ENCODE measurements at places on chromosomes 6 and 20.

DNA sequence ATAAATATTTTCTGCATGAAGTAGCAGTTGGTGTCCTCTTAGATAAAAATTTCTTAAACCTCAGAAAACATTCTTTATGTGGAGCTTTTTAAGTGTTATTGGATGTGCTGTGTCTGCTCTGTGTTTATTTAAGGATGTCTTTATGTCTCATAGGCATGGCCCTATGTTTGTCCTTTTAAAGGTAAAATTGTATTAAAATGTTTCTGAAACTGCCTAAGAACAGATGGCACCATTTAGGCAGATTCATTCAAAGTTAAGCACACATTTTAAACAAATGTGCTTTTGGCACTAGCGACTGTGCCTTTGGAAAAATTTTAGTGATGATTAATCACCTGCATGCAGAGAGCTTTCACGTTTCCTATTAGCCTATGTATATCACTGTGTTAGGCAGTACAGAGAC, 125.2 kb downstream of the KIF6 start:
- no peaks in the 10 kb centered on the region for H3K4me1 ChIP-seq
- no peak overlapping the region for H3K27ac ChIP-seq
- DNase-seq: no peak
- no peaks in the 10 kb centered on the region for H3K27me3 ChIP-seq
- no peaks in the 10 kb centered on the region for H3K36me3 ChIP-seq

DNA sequence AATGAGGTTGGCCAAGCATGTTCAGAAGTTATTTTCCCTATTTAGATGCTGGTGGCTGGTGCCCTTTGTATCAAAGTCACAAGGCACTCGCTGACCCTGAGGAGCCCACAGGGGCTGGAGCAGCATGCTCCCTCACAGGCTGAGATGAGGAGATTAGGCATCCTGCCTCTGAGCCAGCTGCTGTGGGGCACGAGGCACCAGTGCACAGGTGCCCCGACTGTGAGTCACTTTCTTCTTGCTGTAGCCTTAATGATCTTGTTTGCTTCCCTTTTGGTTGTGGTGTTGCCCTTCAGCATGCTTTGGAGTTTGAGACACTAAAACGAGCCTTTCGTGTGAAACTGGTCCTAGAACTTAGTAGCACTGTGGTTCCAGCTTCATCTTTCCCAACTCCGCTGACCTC, 4.3 kb downstream of the PSMG4 start:
- H3K27ac ChIP-seq: no peak overlapping the region
- H3K4me1 ChIP-seq: peaks cover 18% of the 10 kb centered on the region
- no peak for DNase-seq

DNA sequence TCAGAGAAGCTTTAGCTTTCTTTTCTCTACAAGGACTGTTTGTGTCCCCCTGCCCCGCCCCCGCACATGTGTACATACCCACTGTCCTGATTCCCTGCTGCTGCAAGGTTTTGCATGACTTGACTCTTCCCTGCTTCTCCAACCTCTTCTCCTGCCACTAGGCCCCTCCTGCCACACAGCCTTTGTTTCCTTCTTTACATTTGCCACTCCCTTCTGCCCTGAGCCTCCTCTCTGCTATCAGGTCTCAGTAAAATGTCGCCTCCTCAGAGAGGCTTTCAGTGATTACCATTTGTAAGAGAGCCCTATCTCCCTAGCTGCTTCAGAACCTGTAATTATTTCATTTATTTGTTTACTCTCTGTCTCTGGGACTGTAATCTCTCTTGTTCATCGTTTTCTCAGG, 56.4 kb upstream of the VSTM2L start:
- no peaks in the 10 kb centered on the region for H3K4me1 ChIP-seq
- peaks cover 26% of the 10 kb centered on the region for H3K36me3 ChIP-seq
- H3K4me3 ChIP-seq: no peak overlapping the region
- no peak for DNase-seq
- H3K27ac ChIP-seq: no peak overlapping the region

- no peaks in the 10 kb centered on the region for H3K4me1 ChIP-seq
- DNase-seq: no peak
- no peaks in the 10 kb centered on the region for H3K27me3 ChIP-seq
- H3K36me3 ChIP-seq: no peaks in the 10 kb centered on the region
- no peak overlapping the region for H3K4me3 ChIP-seq
These were observed 144.6 kb downstream of the ARHGAP18 start for GRCh38 chr6:129565366-129565765.

DNA sequence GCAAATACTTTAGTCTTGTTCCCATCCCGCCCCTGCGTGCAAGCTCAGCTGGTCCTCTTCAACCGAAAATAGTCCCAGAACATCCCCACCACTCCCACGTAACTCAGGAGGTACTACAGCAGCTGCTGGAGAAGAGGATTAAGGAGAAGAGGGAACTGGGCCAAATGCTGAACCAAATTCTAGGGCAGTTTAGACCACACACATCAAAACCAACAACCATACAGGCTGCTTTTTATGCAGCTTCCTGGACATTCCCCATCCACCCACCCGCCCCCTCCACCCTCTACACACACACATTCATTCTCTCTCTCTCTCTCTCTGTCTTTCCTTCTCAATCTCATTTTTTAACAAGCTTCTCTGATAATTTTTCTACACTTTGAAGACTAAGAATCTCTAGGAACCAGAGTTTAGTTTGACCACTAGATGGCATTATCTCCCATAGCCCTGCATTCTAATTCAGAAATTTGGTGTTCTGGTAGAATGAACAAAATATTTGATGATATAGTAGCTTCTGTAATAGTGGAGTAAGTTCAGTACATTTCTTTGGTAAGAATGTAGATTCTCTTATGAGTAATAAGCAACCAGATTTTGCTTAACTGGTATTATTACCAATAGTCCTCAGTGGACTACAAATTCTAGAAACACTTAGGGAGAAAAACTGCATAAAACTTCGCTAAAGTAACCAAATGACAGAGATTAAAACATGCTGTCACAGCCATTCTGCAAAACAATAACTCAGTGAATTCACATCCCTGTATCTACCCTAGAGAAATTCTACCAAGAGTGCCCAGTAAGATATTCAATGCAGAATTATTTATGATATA, 52.1 kb upstream of the BEND6 start:
- H3K4me1 ChIP-seq: no peaks in the 10 kb centered on the region
- no peak overlapping the region for H3K4me3 ChIP-seq
- DNase-seq: no peak
- H3K27ac ChIP-seq: no peak overlapping the region

- no peaks in the 10 kb centered on the region for H3K36me3 ChIP-seq
- no peak overlapping the region for H3K27ac ChIP-seq
- DNase-seq: no peak
- H3K27me3 ChIP-seq: peaks cover 9% of the 10 kb centered on the region
These were observed 666 bp downstream of the TPD52L1 start for GRCh38 chr6:125154118-125154760.

- H3K27ac ChIP-seq: no peak overlapping the region
- no peaks in the 10 kb centered on the region for H3K36me3 ChIP-seq
- H3K4me1 ChIP-seq: no peaks in the 10 kb centered on the region
- H3K27me3 ChIP-seq: no peaks in the 10 kb centered on the region
These were observed 1078.4 kb downstream of the KIF16B start for GRCh38 chr20:15494851-15495250.

DNA sequence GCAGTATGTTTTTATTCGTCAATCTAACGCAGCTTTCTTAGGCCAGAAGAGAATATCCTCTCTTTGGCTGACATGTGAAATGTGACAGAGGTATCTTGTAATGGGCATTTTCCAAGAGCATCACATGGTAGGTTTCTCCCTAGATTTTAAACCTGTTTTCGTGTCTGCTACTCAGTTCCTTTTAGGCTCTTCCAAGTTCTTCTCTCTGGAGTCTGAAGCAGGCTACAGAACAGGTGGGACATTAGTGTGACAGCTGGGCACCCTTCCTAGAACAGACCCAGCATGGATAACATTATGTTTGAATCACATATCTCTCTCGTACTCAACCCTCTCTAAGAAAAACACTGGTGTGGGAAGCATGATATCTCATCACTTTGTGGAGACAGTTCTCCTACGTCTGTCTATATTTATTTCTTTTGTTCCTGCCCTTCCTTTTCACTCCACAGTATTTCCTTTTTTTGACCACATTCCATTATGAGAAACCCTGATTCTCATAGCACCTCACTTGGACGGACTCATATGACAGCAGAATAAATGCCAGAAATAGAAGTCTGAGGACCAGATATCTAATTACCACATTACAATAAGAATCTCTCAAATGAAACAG, 263.4 kb downstream of the NKAIN2 start:
- no peak overlapping the region for H3K4me3 ChIP-seq
- no peak overlapping the region for H3K27ac ChIP-seq
- no peak for DNase-seq

- H3K36me3 ChIP-seq: peaks cover 3% of the 10 kb centered on the region
- H3K4me1 ChIP-seq: no peaks in the 10 kb centered on the region
- H3K27ac ChIP-seq: no peak overlapping the region
- no peak overlapping the region for H3K4me3 ChIP-seq
These were observed 73.6 kb downstream of the TBC1D32 start for GRCh38 chr6:121260651-121261102.

DNA sequence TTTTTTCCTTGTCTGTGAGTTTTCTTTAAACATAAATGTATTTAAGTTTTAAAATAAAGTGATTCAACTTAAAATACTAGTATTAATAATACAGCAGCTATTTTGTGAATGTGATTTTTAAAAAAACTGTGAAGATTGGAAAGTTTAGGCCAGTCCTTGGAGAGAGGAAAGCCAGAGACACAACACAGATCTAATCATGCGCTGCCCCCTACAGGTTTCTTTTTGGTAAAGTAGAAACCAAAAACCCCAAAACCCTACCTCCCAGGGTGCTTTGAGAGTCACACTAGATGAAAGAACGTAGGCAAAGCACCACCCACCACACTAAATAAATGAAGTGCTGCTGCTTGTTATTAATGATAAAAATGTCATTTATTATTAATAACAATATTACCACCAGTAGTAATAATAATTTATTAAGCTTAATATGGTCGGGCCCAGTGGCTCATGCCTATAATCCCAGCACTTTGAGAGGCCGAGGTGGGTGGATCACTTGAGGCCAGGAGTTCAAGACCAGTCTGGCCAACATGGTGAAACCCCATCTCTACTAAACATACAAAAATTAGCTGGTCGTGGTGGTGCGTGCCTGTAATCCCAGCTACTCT, 33.7 kb downstream of the SLC9A8 start:
- H3K36me3 ChIP-seq: peaks cover 29% of the 10 kb centered on the region
- H3K4me3 ChIP-seq: no peak overlapping the region
- H3K27me3 ChIP-seq: no peaks in the 10 kb centered on the region
- DNase-seq: no peak
- H3K27ac ChIP-seq: no peak overlapping the region

GRCh38 chr20:33339515-33340058, 56.6 kb downstream of the BPIFB1 start:
- DNase-seq: no peak
- H3K4me3 ChIP-seq: no peak overlapping the region
- H3K27me3 ChIP-seq: no peaks in the 10 kb centered on the region
- no peaks in the 10 kb centered on the region for H3K4me1 ChIP-seq

- no peak for DNase-seq
- H3K27ac ChIP-seq: no peak overlapping the region
- H3K27me3 ChIP-seq: no peaks in the 10 kb centered on the region
These were observed 38.4 kb downstream of the VSTM2L start for GRCh38 chr20:37941332-37941731.

- H3K27me3 ChIP-seq: no peaks in the 10 kb centered on the region
- DNase-seq: no peak
- no peaks in the 10 kb centered on the region for H3K36me3 ChIP-seq
- H3K4me1 ChIP-seq: no peaks in the 10 kb centered on the region
- H3K27ac ChIP-seq: no peak overlapping the region
- H3K4me3 ChIP-seq: no peak overlapping the region
These were observed 54.9 kb upstream of the NT5E start for GRCh38 chr6:85394853-85395538.

DNA sequence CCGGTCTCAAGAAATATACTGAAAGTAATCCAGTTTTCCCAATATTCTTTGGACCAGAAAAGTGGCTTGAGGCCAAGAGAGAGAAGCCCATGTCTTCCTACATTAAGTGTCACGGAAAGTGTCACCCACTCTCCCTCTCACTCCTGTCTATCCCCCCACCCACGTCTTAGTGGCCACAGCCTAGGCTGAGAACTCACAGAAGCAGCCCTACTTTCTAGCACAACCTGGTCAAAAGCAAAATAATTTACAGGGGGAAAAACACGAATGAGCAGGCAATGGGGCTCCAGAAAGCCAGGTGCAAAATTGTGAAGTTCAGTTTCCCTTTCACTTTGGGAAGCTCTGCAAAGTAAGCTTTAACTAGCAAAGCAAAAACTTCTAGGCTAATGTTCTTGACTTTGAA, 118.0 kb downstream of the OPRM1 start:
- H3K27me3 ChIP-seq: no peaks in the 10 kb centered on the region
- H3K36me3 ChIP-seq: no peaks in the 10 kb centered on the region
- H3K4me3 ChIP-seq: peak overlapping the region; percentile 44

GRCh38 chr6:133230052-133230451, 11.1 kb upstream of the EYA4 start:
- DNase-seq: no peak
- H3K4me1 ChIP-seq: no peaks in the 10 kb centered on the region
- no peak overlapping the region for H3K27ac ChIP-seq
- H3K36me3 ChIP-seq: no peaks in the 10 kb centered on the region

- no peaks in the 10 kb centered on the region for H3K36me3 ChIP-seq
- H3K27ac ChIP-seq: no peak overlapping the region
- no peaks in the 10 kb centered on the region for H3K27me3 ChIP-seq
These were observed 74.1 kb downstream of the LAMA4 start for GRCh38 chr6:112180095-112180820.

GRCh38 chr20:60718743-60719480, 533.1 kb upstream of the CDH4 start:
- no peak overlapping the region for H3K27ac ChIP-seq
- H3K36me3 ChIP-seq: no peaks in the 10 kb centered on the region
- H3K4me3 ChIP-seq: no peak overlapping the region
- H3K4me1 ChIP-seq: no peaks in the 10 kb centered on the region

GRCh38 chr20:15789079-15789478, 784.2 kb downstream of the KIF16B start:
- H3K36me3 ChIP-seq: no peaks in the 10 kb centered on the region
- H3K4me1 ChIP-seq: no peaks in the 10 kb centered on the region
- no peak for DNase-seq
- no peak overlapping the region for H3K27ac ChIP-seq
- no peak overlapping the region for H3K4me3 ChIP-seq

- H3K36me3 ChIP-seq: no peaks in the 10 kb centered on the region
- H3K4me3 ChIP-seq: no peak overlapping the region
- no peak for DNase-seq
- H3K27me3 ChIP-seq: no peaks in the 10 kb centered on the region
- no peaks in the 10 kb centered on the region for H3K4me1 ChIP-seq
- H3K27ac ChIP-seq: no peak overlapping the region
These were observed 55.2 kb downstream of the TIAM2 start for GRCh38 chr6:155050311-155050710.
